ENCODE measurements at places on chromosomes 2 and 18. TPM values are rescaled to one million over a fixed set of nuclear protein-coding genes. Genes with fewer than 3 reads are reported as not detected.

- no peak for DNase-seq
Observed at GRCh38 chr2:35080231-35080910, 1275.2 kb upstream of the CRIM1 start.

The GPR75 gene
- 1.6 TPM for total RNA-seq

GRCh38 chr2:24421668-24422067, 61.3 kb upstream of the ITSN2 start:
- peak; percentile 55 for DNase-seq

DNA sequence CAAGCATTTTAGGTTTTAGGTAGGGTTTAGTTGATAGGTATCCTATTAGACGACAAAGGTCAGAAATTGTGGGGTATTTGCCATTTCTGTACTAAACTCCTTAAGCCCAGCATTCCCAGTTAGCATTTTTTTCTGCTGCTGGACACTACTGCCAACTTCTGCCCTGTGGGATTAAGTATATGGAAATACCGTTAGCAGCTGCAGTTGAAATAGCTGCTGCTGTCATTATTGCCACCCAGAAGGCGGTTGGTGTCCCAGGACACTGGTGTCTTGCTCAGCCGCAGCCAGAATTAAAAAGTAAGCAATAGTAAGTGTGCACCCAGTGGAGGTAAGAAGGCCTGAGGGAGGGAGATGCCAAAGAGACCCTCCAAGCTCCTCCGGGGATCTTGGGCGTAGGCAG, 1.9 kb upstream of the UXS1 start:
- DNase-seq, result no peak

The G6PC2 gene
- total RNA-seq, result not detected

DNA sequence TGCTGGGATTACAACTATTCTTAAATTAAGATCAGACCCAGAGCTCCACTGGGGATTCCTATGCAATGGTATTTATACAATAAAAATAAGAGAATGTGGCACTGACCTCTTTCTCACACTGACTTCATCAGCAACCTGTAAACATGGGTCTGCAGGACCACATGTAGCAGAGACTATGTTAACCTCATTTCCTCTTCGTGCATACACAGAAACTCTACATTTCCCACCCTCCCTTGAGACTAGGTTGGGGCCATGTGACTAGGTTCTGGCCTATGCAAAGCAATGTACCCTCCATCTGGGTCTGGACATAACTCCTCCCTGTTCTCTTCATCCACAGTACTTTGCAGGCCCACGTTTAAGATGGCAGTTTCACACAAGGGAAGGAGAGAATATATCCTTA, 514.4 kb upstream of the CHAC2 start:
- DNase-seq, result no peak

DNA sequence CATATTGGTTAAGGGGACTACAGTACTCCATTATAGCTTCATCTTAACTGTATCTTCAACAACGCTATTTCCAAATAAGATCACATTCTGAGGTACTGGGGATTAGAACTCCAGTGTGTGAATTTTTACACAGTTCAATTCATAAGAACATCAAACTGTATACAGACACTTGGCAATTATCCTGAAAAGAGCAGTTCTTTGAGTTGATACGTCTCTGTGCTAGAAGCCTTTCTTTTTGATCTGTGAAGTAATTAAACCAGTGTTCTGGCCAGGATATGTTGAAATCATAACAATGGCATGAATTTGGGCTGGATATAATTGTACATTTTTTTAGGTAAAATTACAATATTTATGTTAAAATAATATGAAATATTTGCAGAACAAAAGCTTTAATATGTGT, 93.5 kb upstream of the ITPRID2 start:
- no peak for DNase-seq

The QPCT gene
- total RNA-seq, result 0.57 TPM

The CYS1 gene
- not detected for total RNA-seq

- DNase-seq, result no peak
Observed at GRCh38 chr2:172281648-172282570, 145.5 kb upstream of the ITGA6 start.

The AMER3 gene
- not detected for total RNA-seq

- no peak for DNase-seq
Observed at GRCh38 chr2:218755567-218756404, 26.2 kb upstream of the CYP27A1 start.

The KCNG3 gene
- 1.9 TPM for total RNA-seq

The SP3 gene
- total RNA-seq, result 169 TPM

The CDCA7 gene
- total RNA-seq, result 1.7 TPM

DNA sequence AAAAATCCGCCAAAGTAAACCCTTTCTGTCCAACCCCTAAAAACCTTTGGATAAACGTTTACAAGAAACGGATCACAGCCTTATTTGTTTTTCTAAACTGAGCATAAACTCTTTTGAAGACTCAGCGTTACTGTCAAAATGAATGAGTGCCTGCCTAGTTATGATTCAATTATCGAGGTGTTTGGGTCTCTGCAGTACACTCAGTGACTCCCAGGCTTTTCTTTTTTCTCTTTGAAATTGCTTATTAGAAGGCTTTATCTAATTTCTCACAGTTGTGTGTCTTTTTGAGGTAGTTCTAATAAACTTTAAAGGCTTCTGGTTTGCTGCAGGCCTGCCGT, 663 bp downstream of the RHBDD1 start:
- DNase-seq, result no peak

- no peak for DNase-seq
Observed at GRCh38 chr18:7857562-7857961, 290.4 kb downstream of the PTPRM start.

The TUBA4B gene
- total RNA-seq, result not detected

- DNase-seq, result no peak
Observed at GRCh38 chr2:85717308-85718008, 23.3 kb downstream of the GNLY start.

The TBR1 gene
- not detected for total RNA-seq

DNA sequence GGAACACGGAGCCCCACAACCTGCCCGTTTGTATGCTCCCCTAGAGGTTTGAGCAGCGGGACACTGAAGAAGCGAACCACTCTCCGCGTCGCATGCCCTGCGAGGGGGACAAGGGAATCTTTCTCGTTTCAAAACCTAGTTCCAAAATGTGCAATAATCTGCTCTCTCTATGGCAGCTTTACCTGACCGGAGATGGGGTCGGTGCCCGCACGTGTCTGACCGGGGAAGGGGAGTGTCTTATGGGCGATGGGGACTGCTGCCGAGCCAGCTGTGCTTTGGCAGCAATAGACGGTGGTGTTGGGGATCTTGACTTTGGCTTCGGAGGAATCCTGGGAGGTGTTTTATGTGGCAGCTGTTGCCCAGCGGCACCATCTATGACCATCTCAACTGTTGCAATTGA, 7.9 kb downstream of the TTN start:
- no peak for DNase-seq

The GCA gene
- total RNA-seq, result 3.2 TPM

- no peak for DNase-seq
Observed at GRCh38 chr2:10661846-10662245, 27.9 kb downstream of the NOL10 start.

The ACTR1B gene
- 81.9 TPM for total RNA-seq

Data from CD8-positive, alpha-beta T cell (primary cell).